ENCODE measurements at places on chromosomes 12 and 14.

DNA sequence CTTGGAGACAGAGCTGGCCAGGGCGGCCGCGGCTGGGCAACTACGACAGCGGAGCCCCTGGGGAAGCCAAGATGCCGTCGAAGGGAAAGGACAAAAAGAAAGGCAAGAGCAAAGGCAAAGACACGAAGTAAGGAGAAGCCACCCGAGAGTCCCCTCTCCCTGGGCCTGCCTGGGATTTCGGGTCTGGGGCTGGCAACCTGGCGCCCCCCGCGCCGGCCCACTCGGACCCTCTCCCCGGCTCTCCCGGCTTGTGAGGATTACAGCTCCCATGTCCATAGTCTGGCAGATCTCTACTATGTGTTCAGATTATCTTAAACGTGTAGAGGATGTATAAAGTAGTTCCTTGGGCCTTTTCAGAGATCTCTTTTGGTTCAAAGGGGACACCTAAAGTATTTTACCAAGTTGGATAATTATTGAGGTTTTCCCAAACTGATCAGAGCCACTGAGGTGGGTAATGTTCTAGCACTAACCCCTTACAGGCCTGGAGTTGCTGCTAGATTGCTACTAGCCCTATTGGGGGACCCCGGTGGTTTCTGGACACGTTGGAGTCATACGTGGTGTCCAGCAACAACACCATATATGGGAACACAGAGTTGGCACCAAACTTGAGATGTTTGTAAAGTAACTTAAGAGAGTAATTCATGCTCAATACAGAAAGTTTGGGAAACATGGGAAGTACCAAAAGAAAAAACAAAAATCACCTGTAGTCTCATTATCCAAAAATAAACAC lies 424 bp downstream of the BBOF1 start:
- DNase-seq = no peak

- no peak for DNase-seq
These were observed 1206.0 kb upstream of the TMEM132C start for GRCh38 chr12:127060933-127061332.

- peak; percentile 11 for DNase-seq
These were observed 725 bp downstream of the CHPT1 start for GRCh38 chr12:101697930-101698799.

- DNase-seq = no peak
These were observed 26.9 kb downstream of the NRXN3 start for GRCh38 chr14:78197051-78197450.

GRCh38 chr12:56684745-56685359 lies 3.2 kb downstream of the PTGES3 start:
- DNase-seq = no peak

DNA sequence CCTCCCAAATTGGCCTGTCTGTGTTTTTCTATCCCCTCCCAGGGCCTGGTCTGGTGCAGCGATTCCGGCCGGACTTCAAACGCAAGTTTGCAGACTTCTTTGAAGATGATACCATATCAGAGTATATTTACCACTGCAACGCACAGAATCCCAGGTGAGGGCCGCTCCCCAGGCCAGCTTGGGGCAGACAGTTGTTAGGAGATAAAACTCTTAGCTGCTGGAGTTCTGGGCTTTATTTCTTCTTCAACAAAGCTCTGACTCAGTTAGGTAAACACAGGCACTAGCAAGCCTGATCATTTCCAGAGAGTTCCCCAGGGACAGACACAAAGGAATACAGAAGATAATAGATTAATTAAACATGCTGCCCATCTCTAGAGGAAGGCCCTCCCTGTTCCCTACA lies 8.3 kb downstream of the ABHD4 start:
- DNase-seq = no peak

GRCh38 chr12:114933428-114934160 lies 249.6 kb upstream of the TBX3 start:
- DNase-seq = no peak

DNA sequence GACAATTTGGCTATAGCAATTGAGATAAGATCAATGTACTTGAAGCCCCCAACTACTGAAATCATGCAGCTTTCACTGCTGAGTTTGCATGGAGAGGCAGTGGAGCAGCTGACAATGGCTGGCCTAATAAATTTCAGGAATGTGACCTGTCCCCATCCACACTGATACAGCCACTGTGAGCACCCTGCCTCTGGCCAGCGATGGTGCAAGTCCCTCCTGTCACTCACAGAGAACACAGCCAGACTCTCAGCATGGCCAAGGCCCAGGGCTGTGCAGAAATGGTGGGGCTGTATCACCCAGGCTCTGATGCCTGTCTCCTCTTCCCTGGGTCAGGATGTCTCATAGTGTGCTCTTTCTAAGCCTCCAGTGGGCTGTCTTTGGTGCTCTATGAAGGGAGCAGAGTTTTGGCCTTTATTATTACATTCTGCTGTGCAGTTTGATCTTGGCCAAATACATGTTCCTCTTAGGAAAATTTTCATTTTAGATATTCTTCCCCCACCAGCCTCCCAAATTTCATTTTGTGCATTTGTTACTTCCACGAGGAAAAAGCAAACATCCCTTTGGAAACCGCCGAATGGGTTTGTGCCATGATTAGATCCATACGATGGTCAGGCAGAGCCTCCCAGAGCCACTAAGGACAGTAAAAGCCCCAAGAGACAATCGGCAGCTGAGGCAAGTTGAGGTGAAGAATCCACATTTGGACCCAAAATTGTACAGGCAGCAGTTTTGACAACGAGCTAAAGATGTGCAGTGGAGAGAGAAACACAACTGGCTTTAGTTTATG lies 85.1 kb upstream of the WSCD2 start:
- DNase-seq = no peak

DNA sequence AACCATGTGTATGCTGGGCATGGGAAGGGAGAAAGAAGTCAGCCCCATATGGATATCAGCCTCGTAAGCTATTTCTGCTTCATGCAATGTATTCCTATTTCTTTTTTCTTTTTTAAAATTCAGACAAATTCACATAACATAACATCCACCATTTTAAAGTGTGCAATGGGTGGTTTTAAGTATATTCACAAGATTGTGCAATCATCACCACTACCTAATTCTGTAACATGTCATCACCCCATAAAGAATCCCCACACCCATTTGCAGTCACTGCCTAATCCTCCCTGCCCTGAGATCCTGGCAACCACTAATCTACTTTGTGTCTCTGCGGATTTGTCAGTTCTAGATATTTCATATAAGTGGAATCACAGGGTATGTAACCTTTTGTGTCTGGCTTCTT lies 9.5 kb downstream of the POMT2 start:
- no peak for DNase-seq

GRCh38 chr12:2912216-2912575 lies 21.5 kb downstream of the TULP3 start:
- no peak for DNase-seq

DNA sequence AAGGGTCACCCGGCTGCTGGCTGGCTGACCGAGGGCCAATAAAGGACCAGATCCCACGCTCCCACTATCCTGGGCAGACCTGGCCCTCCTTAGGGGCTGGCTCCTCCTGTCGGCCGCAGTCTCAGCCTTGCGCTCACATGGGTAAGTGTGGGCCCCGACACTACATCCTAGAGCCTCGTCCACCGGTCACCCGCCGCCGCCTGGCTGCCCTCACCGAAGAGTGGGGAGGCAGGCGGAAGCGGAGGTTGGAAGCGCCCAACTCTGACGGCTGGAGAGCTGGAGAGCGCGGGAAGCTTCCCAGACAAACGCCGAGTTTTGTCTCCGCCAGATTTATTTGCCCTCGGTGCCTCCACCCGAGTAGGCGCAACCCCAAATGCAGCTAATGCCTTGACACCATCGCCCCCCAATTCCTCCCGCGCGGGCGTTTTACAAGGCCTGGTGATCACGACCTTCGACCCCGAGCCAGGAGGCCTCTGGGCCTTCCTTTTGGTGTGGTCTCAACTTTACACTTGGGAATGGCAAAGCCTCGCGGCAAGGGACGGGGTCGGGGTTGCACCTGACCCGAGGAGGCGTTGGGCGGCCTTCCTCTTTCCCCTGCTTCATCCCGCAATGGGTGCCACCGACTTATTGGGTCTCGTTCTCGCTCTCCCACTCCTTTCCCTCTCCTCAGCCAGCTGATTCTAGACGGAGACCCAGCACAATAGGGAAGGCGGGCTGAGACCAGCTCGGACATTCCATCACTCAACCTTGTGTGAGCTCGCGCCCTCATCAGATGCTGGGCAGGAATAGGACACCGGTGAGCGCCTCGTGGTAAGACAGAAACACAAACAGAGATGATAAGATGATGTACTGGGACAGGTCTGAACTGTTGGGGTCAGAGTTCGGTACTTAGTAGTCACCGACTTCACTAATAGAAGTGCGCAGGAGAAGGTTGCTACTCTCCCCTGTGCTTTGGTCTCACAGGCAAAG lies 78.3 kb upstream of the ANO4 start:
- DNase-seq = no peak

- no peak for DNase-seq
These were observed 49.1 kb downstream of the JAG2 start for GRCh38 chr14:105119408-105120025.

Measured in inflammatory macrophage treated with lipopolysaccharide for 1 hour (primary cell).